ENCODE measurements at places on chromosomes 6 and 20.

GRCh38 chr20:58056021-58056591 is 172.3 kb downstream of the ANKRD60 start:
- DNase-seq: no peak

DNA sequence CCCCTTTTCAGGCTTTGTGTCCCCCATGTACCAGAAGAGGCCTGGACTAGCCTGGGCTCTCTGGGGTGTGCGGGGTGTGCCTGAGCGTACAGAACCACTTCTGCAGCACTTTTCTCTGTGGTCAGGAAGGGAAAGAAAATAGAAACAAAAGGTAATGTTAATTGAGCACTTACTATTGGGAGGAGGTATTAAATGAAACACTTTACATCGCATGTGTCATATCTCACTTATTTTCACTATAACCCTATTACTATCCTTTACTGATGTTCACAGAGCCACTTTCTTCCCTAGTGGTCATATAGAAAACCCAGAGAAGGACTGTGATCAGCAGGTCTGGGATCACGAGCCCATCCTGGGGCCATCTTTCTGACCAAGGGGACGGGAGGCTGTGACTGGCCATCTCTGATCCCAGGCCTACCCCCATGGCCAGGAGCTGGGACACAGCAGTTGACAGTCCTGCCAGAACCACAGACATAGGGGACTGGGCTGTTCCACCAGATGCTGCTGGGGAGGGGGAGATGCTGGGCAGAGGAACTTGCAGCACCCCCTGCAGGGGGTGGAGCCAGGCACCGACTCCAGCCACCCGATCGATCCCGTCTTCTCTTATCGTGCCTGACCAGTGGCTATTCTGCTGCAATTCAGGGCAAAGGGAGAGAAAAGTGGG is 107.6 kb downstream of the VEGFA start:
- no peak for DNase-seq

- DNase-seq: no peak
These were observed 67.6 kb downstream of the MRPL14 start for GRCh38 chr6:44059359-44060346.

- no peak for DNase-seq
These were observed 682 bp upstream of the SLA2 start for GRCh38 chr20:36646678-36647077.

DNA sequence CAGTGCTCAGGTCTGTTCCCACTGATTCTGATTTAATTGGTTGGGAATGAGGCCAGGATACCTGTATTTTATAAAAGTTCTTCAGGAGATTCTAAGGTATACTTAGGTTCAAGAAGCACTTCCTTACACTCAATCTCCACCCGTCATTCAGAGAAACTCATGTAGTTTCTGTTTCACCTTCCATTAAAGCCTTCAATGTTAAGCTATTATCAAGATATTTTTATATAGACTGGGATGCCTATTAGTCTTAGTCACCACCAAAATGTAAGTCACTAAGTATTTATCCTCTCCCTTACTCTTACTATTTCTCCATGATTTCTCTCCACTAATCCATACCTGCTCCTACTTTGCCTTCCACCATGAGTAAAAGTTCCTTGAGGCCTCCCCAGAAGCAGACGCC is 38.1 kb upstream of the GCLC start:
- no peak for DNase-seq

- DNase-seq: peak; percentile 74
These were observed at the start of gene VARS1 for GRCh38 chr6:31795616-31796298. Gene VARS1, minus strand, starts transcription at chr6:31795752. Its CDS starts 535 bp downstream, at chr6:31795217.

DNA sequence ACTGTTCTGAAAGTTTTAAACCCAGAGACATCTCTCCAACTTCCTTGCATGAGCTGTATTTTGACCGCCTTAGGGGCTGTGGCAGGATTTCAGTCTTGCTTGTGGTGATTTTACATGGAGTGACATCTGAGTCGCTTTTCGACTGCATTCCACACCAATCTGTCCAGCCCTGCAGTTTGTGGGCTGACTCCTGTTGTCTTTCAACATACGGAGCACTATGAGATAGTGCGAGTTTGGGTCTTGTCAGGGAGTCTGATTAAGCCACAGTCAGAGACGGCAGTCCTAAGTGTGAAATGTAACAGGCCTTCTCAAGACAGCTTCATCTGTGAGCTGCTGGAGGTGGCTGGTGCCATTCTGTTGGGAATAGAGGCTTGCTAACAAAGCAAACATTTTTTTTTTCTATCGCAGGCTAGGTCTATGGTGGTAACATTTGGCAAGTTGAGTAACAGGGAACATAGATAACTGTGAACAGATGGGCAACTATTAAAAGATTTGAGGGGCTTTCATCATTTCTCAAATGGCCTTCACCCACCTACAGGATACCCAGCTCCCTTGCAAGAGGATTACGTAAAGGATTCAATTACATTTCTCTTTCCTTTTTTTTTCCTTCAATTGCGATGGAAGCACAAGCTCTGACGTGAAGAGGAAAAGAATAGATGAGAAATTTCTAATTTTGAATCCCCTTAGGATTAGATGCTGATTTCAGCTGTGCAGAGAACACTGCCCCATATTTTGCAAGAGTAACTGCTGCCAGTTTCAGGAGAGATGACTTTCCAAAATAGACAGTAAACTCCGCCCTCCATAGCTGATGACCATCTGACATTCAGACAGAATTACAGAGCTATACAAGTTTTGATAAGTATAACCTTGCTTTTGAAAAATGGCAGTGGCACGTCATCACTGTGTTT is 25.1 kb downstream of the CAP2 start:
- no peak for DNase-seq

GRCh38 chr6:35273822-35274559 is 14.5 kb downstream of the ZNF76 start:
- DNase-seq: no peak

DNA sequence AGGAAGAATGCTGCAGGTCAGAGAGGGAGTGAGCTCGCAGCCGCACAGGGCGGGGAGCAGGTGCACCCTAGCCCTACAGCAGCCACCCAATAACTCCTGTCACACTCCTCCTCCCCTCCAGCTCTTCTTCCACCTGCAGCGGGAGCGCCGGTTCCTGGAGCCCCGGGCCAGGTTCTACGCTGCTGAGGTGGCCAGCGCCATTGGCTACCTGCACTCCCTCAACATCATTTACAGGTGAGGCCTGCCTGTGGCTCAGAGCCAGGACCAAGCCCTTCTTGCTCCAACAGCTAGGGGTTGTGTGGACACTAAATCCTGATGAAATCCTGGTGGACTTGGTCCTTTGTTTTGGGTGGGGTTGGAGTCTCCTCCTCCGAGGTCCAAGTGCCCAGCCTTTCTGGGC is 11.7 kb downstream of the SGK2 start:
- no peak for DNase-seq

GRCh38 chr20:45630371-45630770 is 713 bp downstream of the WFDC9 start:
- no peak for DNase-seq

DNA sequence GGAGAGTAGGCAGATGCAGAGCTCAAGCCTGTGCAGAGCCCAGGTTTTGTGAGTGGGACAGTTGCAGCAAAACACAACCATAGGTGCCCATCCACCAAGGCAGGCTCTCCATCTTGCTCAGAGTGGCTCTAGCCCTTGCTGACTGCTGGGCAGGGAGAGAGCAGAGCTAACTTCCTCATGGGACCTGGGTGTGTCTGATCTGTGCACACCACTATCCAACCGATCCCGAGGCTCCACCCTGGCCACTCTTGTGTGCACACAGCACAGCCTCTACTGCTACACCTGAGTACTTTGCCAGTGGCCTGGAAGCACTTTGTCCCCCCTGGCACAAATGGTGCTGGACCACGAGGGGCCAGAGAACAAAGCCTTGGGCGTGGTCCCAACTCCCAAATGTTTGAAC is 7.9 kb upstream of the DEFB125 start:
- DNase-seq: no peak

DNA sequence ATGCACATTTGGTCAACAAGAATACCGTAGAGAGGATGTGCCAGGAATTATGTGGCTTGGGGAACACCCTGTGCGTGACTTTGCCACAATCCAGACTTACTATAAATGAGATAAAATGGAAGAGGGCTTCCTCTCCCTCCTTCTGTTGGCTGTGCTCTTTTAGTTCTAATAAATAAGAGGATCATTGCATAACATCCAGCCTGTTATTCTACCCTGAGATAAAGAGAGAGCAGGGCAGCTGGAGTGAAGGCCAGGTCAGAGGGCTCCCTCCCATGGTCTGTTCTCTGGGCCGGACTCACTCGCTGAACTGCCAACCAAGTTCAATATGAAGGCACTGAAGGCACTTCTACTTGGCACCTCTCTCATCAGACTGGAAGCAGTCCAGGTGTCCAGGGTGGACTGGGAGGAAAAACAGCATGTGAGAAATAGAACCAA is 91.7 kb downstream of the MTFR2 start:
- DNase-seq: no peak

DNA sequence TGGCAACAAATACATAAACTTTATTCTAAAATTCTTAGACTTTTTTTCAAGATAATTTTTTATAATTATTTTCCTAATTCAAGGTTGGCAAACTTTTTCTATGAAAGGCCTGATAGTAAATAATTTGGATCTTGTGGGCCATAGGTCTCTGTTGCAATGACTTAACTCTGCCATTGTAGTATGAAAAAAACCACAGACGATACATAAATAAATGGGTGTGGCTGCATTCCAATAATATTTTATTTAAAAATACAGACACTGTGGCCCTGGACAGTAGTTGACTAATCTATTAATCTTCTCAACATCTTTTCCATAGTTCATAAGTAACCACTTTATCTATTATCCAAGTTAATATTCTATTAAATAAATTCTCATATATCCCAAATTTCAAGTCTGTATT is 281.1 kb downstream of the SYNE1 start:
- no peak for DNase-seq

DNA sequence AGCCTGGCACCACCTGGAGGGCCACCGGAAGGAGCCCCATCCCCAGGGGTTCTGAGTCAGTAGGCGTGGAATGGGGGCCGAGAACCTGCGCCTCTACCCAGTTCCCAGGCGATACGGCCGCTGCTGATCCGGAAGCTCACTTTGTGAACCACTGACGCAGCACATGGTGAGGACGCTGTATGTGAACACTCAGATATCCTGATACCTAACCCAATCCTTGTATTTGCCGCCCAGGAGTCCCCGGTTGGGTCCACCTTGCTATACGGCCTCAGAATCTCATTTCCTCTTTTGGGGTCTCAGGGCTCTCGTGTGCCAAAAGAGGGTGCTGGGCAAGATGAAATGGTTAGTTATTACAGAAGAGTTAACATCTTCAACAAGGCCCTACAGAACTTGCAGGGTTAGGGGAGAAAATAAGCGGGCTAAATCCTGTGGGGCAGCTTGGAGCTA is 604 bp upstream of the RAB5IF start:
- peak; percentile 39 for DNase-seq

DNA sequence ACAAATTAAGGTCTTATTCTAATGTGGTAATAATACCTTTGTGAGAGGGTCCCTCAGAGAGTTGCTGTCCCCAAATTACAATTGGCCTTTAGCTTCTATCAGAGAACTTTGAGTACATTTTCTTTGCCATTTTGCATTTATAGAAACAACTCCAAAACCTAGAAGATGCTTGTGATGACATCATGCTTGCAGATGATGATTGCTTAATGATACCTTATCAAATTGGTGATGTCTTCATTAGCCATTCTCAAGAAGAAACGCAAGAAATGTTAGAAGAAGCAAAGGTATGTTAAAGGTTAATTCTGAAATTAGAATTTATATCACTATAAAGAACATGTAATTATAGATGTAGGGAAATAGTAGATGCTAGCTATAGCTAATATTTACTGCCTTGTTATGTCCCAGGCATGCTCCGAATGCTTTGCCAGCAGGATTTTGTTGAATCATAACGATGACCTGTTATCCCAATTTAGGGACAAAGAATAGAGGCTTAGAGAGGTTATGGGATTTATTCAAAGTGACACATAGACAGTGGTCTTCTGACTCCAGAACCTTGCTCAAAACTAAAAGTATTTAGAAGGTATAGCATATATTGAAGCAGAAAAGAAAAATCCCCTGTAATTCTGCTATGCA is 7.4 kb downstream of the PFDN4 start:
- no peak for DNase-seq

- no peak for DNase-seq
These were observed 114.3 kb upstream of the SLC2A12 start for GRCh38 chr6:134166511-134167261.

DNA sequence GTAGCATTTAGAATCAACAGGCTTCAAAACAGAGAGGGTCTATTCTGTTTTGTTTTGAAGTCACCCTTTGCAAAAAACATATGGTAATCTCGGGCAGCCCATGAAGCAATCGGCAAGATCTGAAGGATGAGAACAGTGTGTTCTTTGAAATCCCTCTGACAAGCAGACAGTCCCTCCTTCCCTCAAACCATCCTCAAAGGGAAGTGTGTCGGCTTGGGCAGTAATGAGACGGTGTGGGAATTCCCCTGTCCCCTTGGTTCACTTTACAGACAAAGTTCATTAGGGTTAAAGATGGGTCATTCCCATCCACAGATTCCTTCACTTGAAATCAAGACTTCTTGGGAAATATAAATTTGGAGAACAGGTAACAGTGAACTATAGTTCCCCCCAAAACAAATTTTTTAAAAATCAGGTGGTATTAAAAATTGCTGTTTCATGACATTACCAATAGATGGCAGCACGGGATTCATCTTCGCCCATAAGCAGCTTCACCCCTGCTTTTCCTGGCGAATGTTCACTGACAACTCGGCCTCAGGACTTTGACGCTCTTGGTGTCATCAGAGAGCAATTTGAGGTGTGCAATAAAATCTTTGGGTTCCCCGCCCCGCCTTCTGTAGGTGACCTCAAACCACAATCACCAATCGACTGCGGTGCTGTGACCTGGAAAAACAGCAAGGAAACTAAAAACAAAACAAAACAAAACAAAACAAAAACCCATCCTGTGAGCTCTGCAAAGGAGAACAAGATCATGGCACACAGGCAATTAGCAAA is 159.3 kb upstream of the TNFAIP3 start:
- peak; percentile 58 for DNase-seq

DNA sequence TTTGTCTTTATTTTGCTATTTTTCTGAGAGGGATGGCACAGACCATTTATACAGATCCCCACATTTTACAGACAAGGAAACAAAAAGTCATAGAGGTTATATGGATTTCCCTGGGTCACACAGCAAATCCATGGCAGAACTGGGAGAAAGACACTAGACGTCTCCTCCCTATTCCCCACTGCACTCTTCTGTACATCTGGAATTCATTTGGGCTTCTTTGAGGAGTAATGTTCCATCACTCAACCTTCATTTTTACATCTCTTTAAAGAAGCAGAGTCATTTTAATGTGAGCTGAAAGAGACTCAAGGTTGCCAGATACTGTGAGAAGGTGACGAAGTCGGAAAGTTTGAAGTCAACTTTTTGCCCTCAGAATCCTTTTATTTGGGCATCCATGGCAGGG is 207.3 kb downstream of the OTOR start:
- DNase-seq: no peak

DNA sequence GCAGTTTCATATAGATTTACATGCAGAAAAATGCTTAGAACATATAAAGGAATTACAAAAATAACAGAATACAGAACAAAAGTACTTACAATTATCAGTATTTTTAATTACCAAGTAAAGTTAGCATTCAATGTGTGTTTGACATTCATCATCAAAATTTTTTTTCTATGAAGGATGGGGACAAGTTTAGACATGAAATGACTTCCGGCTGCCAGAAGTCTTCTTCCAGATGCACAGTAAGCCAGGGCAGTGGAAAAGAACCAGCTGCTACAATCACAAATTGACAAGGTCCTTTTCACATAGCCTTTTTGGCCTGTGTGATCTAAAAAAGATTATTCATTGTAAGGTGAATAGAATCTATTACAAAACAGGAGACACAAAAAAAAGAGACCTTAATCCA is 73.8 kb downstream of the HUS1B start:
- no peak for DNase-seq

GRCh38 chr6:29419516-29419915 is 4.8 kb downstream of the OR12D1 start:
- DNase-seq: no peak

- DNase-seq: no peak
These were observed 90.0 kb upstream of the AKAP12 start for GRCh38 chr6:151149793-151150192.

All from activated T-cell treated with anti-CD3 and anti-CD28 coated beads for 1 hour (primary cell).